ENCODE measurements at places on chromosomes 5 and 9.

- no peak for DNase-seq
These were observed 176.2 kb downstream of the SMC2 start for GRCh38 chr9:104269996-104270963.

GRCh38 chr5:126384985-126385384 is 38.2 kb upstream of the GRAMD2B start:
- peak; percentile 95 for DNase-seq

GRCh38 chr9:123649909-123650308 is 280.0 kb downstream of the DENND1A start:
- no peak for DNase-seq

DNA sequence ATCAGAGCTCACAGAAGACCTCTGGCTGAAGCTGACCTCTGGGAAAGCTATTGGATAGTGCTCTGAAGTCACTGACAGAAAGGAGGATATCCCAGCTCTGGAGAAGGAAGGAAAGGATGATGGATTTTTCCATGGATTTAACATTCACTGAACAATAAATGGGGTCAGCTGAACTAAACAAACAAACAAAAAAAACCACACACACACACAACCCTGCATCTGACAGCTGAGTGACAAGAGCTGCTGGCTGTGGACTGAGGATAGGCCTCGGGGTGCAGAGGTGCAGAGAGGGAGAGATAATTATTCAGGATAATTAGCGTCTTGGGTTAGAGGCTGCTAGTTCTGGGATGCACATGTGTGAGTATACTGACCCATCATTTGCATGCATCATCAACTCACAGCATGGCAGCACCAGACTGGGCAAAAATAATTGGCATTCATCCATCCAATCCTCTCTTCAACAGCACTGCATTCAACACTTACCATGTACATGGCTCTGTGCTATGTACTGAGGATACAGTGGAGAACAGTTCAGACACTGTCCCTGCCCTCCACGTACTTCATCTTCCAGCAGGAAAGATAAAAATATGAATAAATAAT is 131.4 kb upstream of the TRIM32 start:
- no peak for DNase-seq

GRCh38 chr9:107991581-107991980 is 502.0 kb upstream of the KLF4 start:
- DNase-seq: no peak

- no peak for DNase-seq
These were observed 120.3 kb upstream of the SLC12A2 start for GRCh38 chr5:127963233-127963632.

- no peak for DNase-seq
These were observed 3.0 kb upstream of the FAM78A start for GRCh38 chr9:131279196-131279862.

DNA sequence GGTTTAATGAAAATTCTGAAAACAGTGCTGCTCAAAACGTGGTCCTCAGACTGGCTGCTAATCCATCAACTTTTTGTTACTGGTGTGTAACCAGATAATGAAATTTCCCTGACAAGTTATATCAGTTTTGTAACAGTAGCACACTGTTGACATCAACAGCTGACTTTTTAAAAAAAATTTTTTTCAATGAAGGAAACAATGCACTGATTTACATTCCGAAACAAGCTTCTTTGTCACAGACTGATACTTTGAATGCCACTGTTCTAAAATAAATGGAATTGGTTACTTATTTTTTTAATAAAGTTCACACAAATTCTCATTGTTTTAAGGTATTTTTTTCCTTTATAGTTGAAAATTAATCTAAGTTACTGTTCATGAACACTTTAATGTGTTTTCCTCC is 169.1 kb downstream of the NIPBL start:
- no peak for DNase-seq

All from fibroblast of skin of right biceps (primary cell).